ENCODE measurements at places on chromosomes 5 and 9.

DNA sequence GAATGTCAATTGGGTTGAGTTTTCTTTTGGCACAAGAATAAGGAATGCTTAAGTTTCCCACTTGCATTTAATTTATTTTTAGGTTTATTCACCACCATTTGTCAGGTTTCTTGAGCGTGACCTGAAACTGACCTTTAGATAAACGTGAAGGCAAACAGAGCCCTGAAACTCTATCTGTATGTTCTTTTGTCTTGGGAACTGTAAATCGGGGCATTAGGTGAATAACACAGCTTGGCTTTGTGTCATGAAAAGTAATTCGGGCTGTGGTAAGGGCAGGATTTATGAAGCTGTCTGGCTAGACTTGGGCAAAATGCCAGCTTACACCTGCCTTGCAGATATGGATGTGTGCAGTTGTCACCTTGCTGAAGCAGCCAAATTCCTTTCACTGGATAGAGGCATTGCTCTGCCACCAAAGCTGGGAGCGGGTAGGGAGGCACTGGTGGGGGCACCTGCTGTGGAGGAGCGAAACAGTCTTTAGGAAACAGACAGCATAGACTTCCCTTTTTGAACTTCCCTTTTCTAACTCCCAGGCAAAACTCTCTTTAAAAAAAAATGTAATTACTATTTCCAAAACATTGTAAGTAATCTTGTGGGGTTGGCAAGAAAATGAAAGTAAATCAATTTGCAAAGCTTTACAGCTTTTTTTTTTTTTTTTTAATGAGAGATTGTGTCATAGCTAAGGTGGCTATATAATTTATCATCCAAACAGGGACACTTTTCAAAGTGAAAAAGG lies 545.2 kb downstream of the CSNK1G3 start:
- no peak for DNase-seq

GRCh38 chr5:35789732-35790456 lies 66.8 kb upstream of the IL7R start:
- DNase-seq: no peak

DNA sequence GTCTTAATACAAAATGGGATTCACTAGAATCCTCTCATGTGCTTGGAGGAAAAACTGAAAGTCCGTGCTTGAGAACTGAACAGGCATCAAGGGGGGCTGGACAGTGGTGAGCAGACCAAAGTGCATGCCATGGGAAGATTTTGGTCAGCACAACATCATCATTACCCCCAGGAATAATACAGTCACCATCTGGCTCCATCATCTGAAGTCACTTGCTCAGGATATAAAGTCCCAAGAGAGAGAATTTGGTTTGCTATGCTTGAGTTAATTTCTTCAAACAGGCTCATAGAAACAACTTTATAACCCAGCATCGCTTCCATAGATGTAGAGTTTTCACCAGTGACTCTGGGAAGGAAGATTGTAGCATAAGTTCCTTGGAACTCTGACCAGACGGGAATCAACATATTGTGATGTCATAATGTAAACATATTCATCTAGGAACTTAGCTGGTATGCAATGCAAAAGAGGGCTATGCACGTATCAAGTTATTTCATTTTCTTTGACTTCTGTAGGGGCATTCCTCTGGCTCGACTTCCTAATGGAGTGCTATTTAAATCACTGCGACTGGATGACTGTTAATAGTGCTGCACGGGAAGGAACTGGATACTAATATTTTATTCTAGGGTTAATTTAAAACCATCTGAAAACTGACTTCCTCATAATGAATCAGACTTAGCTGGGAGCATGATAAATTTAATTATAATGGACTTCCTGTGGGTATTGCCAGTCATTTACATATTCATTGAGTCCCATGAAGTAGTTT lies 145.2 kb downstream of the MTRR start:
- no peak for DNase-seq

DNA sequence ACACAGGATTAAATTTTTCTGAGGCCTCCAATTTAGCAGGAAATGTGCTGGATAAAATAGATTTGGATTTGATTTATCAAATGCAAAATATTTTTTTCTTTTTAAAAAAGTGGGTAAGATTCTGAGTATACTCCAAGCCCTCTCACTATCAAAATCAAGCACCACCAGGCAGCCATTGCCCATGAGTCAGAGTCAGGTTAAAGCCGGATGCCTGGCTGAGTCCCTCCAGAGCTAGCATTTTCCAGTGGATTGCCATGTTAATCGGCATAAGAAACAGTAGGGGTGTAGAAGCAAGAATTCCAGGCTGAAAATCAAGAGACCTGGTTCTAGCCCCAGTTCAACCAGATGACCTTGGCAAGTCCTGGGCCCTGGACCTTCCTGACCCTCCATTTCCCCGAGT lies 85.3 kb downstream of the FAM114A2 start:
- no peak for DNase-seq

- DNase-seq: no peak
These were observed 465.6 kb upstream of the KIF2A start for GRCh38 chr5:61840361-61840760.

- DNase-seq: no peak
These were observed 223.2 kb downstream of the PCSK1 start for GRCh38 chr5:96209829-96210228.

- DNase-seq: no peak
These were observed 2.9 kb upstream of the RNF130 start for GRCh38 chr5:180074462-180074861.

- no peak for DNase-seq
These were observed 8.4 kb downstream of the GNAQ start for GRCh38 chr9:78023003-78023741.

DNA sequence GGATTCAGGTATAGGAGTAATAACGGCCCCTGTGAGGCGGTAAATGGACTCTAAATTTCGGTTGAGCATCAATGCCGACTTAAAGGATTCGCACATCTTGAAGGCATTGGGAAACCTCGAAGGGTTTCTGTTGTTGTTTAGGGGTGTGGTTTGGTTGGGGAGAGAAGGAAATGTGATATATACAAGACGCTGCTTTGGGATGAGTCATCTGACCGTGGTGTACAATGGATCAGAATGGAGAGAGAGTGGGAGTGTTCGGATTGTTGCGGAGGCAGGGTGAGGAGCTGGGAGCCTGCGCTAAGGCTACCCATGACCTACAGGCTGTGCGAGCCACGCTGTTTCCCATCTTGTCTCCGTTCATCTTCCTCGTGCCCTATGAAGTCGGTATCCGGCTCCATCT lies 60.4 kb upstream of the ERCC6L2 start:
- no peak for DNase-seq

GRCh38 chr5:79575996-79576395 lies 36.2 kb upstream of the TENT2 start:
- DNase-seq: no peak

DNA sequence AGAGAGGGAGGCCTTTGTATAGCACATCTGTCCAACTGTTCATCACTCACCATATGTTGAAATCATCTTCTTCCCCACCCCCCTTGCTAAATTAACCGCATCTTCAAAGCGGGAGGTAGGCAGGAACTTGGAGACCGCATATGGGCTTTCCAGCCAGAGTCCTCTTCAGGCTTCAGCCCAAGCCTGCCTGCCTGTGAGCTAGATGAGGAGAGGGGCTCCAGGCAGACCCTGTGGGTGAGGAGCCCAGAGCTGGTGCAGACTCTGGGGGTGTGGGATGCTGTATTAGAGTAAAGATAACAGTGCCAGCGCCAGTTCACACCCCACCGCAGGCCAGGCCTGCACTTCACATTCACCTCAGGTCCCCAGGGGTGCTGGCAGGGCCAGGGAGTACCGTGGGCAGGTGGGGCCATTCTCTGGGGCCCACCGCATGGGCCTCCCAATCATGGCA lies 16.2 kb downstream of the PRRC2B start:
- peak; percentile 57 for DNase-seq

Data from immature natural killer cell (primary cell).